ENCODE measurements at places on chromosomes 11 and 22.

DNA sequence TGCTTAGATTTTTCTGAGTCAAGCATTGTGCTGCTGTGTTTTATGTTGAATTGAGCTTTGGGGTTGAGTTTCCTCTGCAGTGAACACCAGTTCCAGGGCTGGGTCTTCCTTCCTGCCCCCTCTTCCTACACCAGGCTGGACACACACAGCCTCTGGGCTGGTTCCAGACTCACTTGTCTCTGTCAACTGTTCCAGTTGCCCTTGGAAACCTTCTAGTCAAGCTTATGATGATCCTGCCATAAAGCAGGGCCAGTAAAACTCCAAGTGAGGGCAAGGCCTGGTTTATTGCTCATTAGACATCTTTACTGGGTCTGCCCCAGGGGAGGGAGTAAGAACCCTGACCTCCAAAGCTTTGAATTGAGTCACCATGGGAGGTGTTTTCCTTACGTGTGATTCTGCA is 61.1 kb downstream of the KIAA1671 start:
- no peak for DNase-seq

GRCh38 chr11:67496113-67496512 is 9.1 kb downstream of the PITPNM1 start:
- no peak for DNase-seq

- no peak for DNase-seq
Observed at GRCh38 chr11:65003282-65003681, 6.5 kb upstream of the BATF2 start.

GRCh38 chr11:10283991-10284390 is 10.0 kb downstream of the SBF2 start:
- DNase-seq, result no peak

DNA sequence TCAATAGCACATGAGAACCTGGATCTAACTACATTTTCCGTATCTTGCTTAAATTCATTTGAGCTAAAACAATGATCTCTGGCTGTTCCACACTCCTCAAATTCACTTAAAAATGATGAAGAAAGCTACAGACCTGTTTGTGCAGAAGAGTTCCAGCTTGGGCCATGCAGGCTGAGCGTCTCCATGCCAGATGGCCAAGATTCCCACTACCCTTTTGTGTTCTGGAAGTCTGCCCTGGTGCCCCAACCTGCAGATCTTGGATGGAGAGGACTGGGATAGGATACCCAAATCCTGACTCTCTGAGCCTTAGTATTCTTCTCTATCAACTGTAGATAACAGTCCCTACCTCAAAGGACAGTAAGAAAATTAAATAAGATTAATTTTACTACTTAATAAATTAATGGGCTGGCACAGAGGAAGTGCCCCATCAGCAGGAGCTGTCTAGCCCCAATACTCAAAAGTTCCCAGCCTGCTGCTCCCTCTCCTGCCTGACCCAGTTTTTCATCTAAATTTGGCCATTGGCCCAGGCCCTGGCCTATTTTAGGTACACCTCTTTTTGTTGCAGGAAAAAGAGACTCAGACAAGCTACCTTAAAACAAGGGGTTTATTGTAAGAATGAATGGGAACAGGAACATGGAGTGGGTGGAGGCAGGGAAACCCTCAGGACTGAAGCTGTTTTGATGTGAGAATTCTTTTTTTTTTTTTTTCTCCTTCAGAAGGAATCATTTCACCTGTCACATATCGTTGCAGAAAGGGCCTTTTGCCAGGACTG is 81.4 kb upstream of the GRK3 start:
- DNase-seq, result no peak

DNA sequence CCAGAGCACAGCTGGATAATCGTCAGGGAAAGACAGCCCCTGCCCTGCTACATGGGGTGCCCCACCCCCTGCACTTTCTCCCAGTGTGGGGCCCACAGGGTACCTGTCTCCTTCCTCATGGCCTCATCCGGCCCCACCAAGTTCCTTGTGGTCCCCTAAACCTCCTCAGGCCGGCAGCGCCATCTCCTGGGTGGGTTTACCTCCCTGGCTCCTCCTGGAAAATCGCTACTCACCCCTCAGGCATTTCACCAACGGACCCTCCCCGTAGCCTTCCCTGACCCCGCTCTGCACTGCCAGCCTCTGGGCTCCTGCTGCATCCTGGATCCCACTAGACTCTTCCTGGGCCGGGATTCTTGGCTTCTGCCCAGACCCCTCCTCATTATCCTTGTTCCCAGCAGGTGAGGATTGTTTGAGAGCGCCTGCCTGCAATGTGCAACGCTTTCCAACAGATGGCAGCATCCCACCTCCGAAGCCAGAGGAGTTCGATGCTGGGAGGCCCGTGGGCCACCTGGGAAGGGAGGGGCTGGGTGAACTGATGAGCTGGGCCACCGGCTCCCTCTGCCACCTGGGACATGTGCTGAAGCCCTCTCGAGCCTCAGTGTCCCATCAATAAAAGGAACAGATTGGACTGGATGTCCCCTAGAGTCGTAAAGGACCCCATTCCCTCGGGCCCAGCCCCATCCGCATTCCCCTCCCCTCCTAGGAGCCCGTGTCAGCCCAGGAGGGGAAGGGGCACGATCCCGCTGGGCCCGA is 44.2 kb upstream of the TTLL12 start:
- peak; percentile 81 for DNase-seq

- DNase-seq, result no peak
Observed at GRCh38 chr11:130433357-130433756, 4.9 kb upstream of the ADAMTS8 start.

DNA sequence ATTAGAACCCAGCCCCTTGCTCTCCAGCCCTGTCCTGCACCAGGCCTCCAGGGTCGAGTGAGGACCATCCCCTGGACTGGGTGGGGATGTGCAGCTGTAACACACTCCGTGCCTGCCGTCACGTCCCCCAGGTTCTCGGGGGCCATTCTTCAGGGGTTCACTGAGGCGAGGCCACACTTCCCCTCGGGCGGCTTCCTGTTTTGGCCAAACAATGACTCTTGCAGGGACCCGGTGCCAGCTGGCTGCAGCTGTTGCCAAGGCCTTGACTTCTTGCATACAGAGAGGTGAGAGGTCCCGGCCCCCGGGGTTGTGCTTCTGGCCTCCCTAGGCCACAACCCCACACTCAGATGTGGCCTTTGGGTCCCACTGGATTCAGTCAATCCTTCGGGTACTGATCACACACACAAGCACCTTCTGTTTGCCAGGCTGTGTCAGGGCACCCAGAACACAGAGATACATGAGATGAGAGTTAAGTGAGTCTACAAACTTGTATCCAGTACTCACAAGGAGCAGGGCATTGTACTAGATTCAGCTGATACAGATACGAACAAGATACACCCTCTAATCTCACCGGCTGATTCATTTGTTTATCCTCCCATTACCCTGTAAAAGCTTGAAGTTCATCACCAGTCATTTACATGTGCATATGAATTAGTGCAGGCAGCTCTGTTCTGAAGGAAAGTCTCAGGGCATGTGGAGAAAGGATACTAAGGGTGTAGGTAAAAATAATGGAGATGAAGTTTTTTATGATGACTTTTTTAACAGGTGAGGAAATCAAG is 32.9 kb downstream of the LRRC32 start:
- peak; percentile 20 for DNase-seq

DNA sequence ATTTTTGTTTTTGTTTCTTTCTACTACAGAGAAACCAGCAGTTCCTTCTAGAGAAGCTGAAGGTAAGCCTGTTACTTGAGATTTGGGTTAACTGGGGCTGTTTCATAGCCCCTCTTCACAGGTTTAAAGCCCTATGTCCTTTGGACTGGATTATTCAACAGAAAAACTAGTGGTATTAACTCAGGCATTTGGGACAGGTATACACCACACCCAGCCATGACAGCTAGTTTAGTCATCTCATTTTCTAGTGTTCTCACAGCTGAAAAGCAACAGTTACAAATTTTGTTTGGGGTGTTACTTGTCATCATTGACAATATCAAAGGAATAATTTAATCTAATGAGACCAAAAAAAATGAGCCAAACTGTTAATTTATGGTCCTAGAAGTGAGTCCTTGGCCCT is 14.0 kb downstream of the LAYN start:
- DNase-seq, result no peak

DNA sequence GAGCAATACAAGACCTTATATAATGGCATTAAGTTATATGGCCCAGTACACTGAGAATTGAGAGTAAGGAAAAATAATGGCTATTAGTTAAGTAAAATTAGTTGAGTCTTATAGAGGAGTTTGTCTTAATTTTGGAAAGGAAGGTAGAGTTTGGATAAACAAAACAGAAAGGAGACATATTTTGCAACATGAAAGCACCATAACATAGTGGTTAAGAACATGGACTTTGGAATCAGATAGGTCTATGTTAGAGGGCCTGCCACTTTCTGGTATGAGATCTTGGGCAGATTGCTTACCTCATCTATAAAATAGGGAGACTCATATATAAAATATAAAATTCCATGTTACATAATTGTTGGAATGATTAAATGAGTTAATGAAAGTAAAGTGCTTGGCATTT is 68.9 kb downstream of the CSTPP1 start:
- no peak for DNase-seq

DNA sequence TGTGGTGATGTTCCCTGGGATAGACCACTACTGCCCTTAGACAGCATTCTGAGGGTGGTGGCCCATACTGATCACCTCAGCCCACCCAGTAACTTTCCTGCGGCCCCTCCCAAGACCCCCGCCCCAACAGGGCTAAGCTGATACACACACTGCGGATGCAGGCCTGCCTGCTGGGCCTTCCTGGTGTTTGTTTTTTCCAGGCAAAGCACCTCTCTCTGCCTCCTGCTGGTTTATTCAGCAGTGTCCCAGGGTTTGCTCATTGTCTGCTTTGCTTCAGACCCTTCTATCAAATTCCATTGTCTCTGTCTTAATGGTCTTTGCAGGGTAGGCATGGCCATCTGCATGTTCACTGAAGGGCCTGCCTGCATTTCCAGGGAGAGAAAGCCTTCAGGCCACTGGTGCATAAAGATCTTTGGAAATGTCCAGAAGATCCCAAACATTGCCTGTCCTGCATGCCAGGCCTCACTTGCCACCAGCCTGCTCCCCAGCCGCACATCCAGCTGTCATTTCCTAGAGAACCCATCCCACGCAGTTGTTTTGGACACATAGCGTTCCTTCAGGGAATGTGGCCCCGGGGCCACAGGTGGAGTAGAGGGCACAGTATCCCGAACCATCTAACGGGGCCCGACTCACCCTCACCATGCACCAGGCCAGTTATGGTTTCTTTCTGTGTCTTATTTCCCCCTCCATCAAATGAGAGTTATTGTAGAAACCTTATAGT is 50.2 kb downstream of the BCR start:
- DNase-seq, result no peak

- no peak for DNase-seq
Observed at GRCh38 chr11:106242718-106243415, 165.4 kb downstream of the AASDHPPT start.

- DNase-seq, result no peak
Observed at GRCh38 chr11:134452838-134453155, 40.8 kb upstream of the B3GAT1 start.

DNA sequence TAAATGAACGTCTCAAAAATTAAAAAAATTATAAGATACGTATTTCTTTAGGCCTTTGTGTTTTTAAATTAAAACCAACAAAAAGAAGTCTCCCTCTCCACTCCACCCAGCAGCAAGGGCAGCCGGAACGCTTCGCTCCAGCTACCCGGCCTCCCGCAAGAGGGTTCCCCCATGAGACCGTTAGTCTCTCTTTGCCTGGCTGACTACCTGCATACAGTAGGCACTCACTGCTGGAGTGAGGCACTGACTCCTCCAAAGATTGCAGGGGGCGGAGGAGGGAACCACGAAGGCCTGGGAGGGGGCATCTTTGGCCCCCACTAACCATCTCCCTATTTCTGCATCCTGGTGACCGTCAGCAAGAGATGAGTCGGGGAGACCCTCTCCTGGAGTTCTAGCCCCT is 10.1 kb downstream of the CBX6 start:
- DNase-seq, result peak; percentile 42

GRCh38 chr22:47716890-47717615 is 954.6 kb downstream of the TBC1D22A start:
- no peak for DNase-seq

DNA sequence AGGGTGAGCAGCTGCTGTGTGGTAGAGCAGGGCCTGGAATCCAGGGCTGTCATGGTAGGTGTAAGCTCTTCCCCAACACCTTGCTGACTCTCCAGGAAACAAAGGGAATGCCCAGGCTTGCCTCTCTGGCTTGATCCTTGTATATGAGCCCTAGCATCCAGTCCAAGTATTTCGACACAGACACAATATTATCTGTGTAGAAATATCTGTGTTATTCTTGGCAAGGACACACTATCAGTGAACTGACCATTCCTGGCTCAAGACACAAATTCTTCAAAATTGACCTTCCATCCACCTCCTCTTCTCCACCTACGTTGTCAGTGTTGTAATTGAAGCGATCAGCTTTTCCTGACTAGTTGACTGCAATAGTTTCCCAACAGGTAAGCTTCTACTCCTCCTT is 312.0 kb upstream of the NARS2 start:
- DNase-seq, result no peak

GRCh38 chr11:132448334-132448995 is 1078.0 kb downstream of the NTM start:
- DNase-seq, result no peak

- no peak for DNase-seq
Observed at GRCh38 chr22:48342016-48342415, 1485.7 kb downstream of the BRD1 start.

DNA sequence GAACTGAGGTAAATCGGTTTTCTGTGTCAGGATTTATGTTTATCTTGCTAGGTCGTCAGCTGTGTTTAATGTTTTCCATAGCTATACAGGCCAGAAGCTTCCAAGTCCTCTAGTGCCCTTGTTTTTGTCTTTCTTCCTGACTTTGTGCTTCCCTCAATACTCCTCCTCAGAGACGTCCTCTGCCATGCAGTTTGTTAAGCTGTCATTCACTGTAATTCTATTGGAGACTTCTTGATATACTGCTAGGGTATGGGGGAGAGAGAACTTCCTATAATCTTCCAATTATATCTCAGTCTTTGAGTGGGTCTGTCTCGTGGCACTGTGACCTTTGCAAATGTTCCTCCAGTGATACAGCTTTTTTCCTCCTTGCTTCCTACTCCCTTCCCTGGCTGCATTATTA is 327.3 kb upstream of the ANO5 start:
- no peak for DNase-seq

DNA sequence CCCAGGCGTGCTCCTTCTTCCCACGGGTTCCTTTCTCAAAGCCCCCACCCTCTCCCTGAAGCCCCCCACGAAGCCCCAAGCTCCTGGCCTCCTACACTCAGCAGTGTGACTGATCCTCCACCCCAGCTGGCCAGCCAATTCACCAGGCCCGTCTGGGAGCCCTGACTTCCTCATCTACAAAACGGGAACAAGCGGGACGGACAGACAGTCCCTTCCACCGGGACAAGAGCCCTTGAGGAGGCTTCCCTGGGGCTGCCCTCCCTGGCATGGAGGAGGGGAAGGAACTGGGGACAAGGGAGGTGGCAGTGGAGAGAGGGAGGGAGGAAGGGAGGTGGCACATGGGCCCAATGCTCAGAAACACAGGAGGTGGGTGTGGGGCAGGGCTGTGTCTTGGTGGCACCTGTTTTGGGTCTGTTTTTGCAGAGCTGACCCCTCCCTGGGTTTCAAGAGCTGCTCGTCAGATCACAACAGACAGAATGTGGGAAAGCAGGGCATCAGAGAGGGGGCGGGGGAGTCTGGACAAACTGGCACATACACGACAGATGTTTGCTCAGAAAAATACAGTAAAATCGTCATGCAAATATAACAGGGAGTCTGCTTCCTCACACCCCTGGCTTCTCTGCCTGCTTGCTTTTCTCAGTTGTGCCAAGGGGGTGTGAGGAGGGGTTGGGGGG is 56.8 kb downstream of the ELFN2 start:
- no peak for DNase-seq

Measured in activated T-cell treated with anti-CD3 and anti-CD28 coated beads, Interleukin-2, amount 50 U/mL, for 24 hours (primary cell).